ENCODE measurements at places on chromosomes 1 and 21.

- no peak for DNase-seq
These were observed 173.7 kb downstream of the HIVEP3 start for GRCh38 chr1:41745022-41745421.

- DNase-seq: no peak
These were observed 135.4 kb upstream of the TNR start for GRCh38 chr1:175878775-175879174.

DNA sequence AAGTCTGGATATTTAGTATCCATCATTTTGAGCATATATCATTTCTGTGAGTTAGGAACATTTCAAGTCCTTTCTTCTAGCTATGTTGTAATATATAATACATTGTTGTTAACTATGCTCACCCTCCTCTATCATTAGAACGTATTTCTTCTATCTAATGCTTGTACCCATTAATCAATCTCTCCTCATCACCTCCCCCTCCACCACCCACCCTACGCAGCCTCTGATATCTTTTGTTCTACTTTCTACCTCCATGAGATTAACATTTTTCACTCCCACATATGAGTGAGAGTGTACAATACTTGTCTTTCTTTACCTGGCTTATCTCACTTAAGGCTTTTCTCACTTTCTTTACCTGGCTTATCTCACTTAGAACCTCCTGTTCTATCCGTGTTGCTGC is 156.2 kb downstream of the FMN2 start:
- DNase-seq: no peak

- DNase-seq: no peak
These were observed 8.5 kb downstream of the CELSR2 start for GRCh38 chr1:109257682-109258421.

DNA sequence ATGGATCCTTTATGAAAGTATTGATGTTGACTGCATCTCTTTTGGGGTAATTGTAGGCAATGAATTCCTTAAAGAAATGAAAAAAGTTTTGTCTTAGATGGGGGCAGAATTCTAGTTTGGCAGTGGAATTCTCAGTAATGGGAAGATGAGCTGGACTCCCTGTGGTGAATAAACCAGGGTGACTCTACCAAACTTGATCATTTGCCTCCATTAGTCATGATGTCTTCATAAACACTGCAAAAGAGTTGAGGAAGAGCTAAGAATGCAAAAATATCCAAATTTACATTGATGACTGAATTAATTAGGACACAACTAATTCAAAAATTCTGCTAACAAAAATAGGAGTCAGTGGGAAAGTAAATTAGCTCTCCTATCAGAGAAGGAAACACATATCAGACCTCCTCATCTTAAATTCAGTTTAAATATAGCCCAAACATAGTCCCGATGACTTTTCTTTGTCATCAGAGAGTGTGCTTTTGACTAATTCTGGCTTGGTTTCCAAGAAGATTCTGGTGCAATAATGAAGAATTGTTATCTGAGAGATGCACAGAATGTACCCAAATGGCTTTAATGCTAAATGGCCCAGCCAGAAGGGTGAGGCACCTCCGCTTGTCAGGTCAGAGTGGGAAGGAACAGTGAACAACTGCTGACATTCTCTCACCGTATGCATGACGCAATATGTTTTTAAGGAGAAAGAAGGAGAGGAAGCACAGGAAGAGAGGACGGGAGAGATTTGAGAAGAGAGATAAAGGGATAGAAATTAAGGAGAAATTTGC is 525.1 kb downstream of the LMO4 start:
- no peak for DNase-seq

- no peak for DNase-seq
These were observed 18.5 kb upstream of the EPHA2 start for GRCh38 chr1:16174261-16174868.

GRCh38 chr21:38806153-38806941 is 618 bp downstream of the ETS2 start:
- DNase-seq: no peak

- no peak for DNase-seq
These were observed 45.4 kb downstream of the BARHL2 start for GRCh38 chr1:90671741-90672140.

DNA sequence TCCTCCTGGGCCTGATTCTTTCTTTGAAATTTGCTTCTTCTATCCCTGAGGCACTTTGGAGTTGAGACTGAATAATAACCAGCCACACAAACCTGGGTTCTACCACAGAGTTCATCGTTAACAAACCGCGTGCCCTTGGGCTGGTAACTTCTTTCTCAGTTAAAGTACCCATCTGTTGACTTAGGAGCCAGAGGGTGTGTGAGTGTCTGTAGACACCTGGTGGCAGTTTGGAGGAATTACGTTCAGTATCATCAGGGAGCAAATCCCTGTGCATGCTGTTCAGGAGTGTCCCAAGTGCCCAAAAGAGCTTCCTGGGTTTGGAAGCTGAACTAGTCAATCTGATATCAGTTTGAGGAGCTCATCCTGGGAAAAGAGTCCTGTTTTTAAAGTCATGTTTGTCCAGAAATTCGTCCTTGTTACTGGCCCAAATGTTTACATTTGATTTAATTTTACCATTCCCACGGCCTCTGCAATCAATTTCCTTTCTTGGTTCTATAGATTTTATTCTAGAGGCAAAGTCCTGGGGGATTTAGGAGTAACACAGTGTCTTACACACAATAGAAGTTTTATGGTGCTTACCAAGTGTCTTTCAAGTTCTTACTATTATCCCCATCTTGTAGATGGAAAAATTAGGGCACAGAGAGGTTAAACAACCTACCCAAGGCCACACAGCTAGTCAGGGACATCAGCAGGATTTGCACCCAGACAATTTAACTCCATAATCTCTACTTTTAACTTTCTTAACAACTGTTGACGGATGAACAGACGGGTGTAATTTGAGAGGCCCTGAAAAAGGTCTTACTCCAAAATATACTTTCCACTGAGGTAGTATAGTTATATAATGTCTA is 26.7 kb upstream of the RPTN start:
- DNase-seq: no peak

DNA sequence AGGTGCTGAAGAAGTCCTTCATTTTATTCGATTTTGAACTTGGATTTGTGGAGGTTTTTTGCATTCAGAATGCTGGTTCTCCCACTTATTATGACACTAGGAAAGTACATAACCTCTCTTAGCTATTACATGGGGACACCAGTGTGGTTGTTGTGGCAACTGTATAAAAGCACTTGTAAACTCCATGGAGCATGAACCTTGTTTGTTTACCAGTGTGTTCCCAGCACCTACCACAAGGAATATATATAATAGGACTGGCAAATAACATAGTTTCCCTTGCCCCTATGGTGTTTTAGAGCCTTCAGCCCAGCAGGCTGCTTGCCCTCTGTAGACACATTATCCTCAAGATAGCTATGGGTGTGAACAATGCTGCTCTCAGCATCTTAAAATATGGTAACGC is 43.1 kb downstream of the RASSF5 start:
- DNase-seq: no peak

DNA sequence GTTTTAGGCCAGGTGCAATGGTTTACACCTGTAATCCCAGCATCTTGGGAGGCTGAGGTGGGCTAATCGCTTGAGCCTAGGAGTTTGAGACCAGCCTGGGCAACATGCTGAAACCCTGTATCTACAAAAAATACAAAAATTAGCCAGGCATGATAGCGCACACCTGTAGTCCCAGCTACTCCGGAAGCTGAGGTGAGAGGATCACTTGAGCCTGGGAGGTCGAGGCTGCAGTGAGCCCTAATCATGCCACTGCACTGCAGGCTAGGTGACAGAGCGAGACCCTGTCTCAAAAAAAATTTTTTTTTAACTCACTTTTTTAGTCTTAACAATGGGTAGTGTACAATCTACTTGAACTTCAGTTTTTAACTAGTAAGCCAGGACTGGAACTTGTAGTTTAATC is 137.5 kb downstream of the HS2ST1 start:
- DNase-seq: no peak
